ENCODE measurements at places on chromosomes 7 and 10.

- DNase-seq: peak; percentile 80
Observed at GRCh38 chr10:92901819-92902251, 53.5 kb downstream of the EXOC6 start.

DNA sequence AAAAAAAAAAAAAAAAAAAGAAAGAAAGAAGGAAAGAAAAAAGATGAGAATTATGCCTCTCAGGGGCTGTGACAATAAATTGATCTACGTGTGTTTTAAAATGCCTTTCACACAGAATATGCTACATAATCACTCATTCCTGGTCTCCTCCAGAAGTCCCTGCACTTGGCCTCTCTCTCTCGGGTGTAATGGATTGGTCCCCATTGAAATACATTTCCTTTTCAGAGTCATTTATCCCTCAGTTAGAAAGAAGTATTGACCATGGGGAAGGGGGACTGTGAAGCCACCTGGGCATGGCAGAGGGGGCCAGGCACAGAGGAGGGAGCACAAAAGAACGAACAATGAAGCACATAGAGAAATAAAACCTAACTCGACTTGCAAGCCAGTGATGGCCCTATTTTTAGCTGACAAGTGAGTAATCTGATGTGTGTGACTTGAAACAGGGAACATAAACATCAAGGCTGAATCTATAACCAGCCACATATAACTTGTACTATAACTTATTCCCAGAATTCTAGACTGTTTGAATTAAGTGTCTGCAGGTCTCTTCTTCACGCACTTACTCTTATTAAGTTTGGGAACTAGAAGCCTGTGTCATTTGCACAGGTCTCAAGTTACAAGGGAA lies 490.8 kb downstream of the KCNMA1 start:
- no peak for DNase-seq

DNA sequence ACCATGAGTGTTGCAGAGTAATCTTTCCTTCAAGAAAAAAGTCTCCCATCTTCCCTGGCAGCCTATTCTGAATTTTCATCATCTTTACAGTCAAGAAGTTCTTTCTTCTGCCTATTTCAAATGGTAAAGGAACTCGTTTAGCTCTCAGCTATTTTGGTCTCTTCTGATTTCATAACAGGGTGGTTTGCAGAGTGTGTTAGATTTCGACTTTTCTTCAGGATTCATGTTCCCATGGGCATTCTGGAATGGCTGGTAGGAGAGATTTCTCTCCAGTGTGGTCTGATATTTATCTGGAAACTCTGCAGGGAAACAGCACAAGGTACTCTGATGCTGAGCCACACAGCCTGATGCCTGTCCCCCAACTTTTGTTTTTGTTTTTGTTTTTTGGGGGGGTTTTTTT lies 111.1 kb upstream of the FAM171A1 start:
- no peak for DNase-seq

GRCh38 chr10:42816912-42817311 lies 34.3 kb downstream of the BMS1 start:
- no peak for DNase-seq

- no peak for DNase-seq
Observed at GRCh38 chr10:52252307-52252706, 61.8 kb upstream of the DKK1 start.

DNA sequence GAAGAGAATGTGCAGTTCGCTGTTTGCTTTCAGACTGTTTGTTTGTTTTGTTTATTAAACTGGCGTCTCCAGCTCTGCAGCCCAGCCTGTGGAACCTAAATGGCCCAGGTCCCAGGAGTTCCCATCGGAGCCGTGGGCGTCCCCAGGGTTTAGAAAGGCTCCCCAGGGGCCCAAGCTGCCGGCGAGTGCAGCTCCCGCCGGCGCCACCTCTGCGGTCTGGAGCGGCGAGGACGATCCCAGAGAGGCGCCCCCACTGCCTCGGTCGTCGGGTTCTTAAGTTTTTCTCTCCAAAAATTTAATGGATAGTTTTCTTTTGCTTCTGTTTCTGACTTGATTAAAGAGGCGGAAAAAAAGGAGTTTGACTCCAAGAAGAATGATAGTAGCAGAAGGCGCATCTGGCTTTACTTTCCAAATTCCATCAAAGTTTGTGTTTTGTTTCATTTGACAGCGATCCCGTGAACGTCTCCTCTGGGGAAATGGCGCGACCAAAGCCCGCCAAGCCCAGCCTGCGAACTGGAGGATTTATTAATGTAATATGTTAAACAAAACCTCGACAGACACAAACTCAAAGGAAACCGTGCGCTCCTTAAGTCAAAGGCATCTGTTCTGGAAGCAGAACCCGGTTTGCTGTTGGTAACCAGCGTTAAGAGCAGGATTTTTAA lies 718 bp upstream of the FZD1 start:
- DNase-seq: no peak

GRCh38 chr10:53130337-53130736 lies 357.8 kb upstream of the MBL2 start:
- no peak for DNase-seq

- DNase-seq: no peak
Observed at GRCh38 chr7:139752604-139753003, 25.2 kb downstream of the HIPK2 start.

GRCh38 chr7:244974-245373 lies 45.0 kb upstream of the FOXL3 start:
- DNase-seq: no peak

GRCh38 chr7:121446526-121446925 lies 50.4 kb upstream of the FAM3C start:
- no peak for DNase-seq

DNA sequence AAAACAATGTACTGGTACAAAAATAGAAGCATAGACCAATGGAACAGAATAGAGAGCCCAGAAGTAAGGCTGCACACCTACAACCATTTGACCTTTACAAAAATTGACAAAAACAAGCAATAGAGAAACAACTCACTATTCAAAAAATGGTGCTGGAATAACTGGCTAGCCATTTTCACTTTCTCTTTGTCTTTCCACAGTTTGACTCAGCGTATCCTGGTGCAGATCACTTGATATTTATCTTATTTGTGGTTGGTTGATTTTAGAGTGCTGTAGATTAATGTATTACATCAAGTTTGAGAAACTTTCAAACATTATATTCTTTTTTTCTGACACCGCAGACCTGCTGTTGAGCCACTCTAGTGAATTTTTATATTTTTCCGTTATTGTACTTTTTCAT lies 381.4 kb downstream of the DGKB start:
- DNase-seq: no peak

DNA sequence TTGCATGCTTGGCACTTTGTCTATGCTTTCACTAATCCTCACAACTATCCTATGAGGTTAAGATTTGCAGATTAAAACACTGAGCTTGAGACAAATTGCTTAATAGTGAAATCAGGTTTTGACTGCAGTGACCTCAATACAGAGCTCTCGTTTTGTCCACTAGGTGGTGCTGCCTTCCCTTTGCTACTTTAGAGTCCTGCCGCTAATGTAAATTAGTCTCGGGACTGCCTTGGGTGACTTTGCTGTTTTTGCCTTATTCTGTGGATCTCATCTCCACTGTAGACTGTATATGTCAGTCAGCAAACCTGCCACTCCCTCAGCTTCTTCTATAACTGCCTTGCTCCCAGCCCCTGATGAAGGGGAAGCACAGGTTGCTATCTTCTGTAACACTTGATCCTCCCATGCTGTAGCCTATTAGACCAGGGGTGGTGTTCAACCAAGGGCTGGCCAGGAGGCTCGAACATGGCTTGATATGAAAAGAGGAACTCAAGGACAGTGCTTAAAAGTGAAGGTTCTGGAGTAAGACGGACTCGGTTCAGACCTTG lies 26.0 kb downstream of the ASB4 start:
- peak; percentile 49 for DNase-seq

GRCh38 chr7:158733775-158734494 lies 29.3 kb upstream of the NCAPG2 start:
- DNase-seq: no peak

GRCh38 chr10:33248638-33249037 lies 85.8 kb downstream of the NRP1 start:
- peak; percentile 67 for DNase-seq

GRCh38 chr10:93039721-93040120 lies 20.9 kb upstream of the CYP26C1 start:
- DNase-seq: peak; percentile 9

GRCh38 chr7:133353775-133354174 lies 100.9 kb downstream of the EXOC4 start:
- DNase-seq: no peak

- DNase-seq: no peak
Observed at GRCh38 chr7:26792576-26792975, 71.8 kb downstream of the SKAP2 start.

DNA sequence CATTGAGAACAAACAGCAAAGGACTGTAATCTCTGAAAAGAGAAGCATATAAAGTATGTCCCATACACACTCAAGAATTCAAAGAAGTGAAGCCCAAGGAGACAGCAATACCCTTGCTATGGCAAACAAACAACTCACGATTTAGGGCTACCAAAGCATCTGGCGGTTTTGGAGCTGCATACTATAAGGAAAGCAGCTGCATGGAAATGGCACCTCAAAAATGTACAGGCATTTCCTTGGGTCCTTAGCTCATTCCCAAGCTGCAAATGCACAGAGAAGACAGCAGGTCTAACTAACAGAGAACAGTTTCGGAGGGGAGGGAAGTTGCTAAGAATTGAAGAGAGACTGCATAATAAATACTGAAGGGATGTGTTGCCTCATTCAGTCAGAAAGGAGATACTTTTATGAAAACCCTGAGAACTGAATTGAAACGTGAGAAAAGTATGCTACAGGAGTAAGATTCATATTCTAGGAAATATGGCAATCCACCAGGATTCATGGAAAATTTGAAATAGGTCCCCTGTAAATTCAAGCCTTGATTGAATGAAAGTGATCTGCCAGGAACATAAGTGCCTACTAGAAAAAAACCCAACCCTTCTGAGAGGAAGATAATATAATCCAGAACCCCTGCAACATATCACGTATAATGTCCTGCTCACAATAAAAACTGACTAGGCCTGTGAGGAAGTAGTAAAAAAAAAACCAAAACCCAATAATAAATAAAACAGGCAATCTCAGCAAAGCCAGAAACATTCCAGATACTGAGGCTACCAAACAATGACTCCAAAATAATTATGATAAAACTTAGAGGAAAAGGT lies 36.4 kb downstream of the CUBN start:
- no peak for DNase-seq

GRCh38 chr10:114748241-114748640 lies 73.3 kb upstream of the FHIP2A start:
- no peak for DNase-seq

DNA sequence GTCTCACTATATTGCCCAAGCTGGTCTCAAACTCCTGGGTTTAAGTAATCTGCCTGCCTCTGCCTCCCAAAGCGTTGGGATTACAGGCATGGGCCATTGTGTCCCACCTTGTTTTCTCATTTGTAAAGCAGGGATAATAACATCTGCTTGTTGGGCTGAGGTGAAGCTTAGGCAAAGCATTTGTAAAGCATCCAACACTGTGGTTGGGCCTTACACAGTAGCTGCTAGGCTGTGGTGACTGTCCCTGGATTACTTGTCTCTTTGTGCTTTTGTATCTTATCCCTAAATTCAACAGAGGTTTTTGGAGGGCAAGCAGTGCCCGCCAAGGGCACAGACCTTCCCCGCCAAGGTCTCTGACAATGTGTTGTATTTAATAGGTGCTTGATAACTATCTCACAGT lies 14.3 kb downstream of the HKDC1 start:
- no peak for DNase-seq

DNA sequence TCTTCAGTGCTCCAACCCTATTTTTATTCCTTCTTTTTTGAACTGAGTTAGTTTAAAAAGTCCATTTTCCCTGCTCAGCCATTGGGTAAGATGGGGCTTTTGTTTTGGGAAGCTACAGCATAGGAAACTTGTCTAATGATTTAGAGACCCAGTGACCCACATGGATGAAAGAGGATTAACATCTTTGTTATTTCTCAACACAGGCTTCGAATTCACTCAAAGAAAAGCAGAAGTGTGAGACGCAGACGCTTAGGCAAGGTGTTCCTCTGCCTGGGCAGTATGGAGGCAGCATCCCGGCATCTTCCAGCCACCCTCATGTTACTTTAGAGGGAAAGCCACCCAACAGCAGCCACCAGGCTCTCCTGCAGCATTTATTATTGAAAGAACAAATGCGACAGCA lies 152.0 kb downstream of the HDAC9 start:
- DNase-seq: no peak

GRCh38 chr10:58661336-58661735 lies 148.7 kb downstream of the BICC1 start:
- DNase-seq: no peak

GRCh38 chr7:124029396-124030188 lies 3.3 kb downstream of the TMEM229A start:
- DNase-seq: no peak

DNA sequence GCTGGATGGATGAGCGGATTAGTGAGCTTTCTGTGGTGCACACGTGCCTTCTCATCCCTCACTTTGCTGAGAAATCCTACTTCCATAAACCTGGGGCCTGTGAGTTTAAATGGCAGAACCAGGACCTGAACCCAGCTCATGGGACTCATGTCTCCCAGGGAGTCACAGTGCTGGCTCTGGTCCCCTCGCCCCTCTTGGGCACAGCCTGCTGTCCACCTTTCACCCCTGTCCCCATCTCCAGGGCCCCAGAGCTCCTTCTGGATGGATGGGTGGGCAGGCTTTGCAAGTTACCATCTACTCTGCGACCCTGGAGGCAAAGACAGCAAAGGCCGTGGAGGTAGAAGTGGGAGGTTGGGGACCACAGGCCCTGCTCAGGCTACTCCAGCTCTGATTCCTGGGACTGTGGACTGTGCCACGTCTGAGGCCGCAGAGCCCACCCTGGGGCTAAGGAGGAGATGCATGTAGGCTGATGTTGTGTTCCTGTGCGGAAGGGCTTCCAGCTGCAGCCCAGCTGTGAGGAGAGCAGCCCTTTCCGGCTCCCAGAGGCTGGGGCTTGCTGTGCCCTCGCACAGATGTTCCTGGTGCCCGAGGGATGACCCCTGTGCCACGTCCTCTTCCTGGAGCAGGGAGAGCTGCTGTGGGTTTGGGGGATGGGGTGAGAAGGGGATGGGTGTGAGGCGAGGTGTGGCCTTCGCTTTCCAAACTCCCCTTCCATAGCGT lies 40.3 kb downstream of the PRF1 start:
- no peak for DNase-seq

GRCh38 chr10:103058034-103058433 lies 135.0 kb downstream of the NT5C2 start:
- no peak for DNase-seq

DNA sequence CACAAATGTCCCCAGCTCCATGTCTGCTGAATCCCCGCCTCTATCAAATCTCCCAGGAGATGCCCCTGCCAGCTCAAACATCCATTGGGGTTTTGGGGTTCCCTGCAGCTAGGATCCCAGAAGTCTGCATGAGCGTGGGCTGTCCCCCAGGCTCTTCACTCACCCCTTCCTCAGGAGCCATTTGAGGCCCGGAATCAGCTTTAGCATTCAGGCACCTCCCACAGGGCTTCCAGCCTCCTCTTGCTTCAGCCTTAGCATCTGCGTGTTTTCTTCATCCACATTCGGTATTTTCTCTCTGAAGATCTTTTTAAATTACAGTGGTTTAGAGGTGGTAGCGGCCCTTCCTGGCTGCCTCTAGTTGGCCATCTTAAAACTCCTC lies 1054.4 kb downstream of the CNTNAP2 start:
- DNase-seq: no peak

- DNase-seq: peak; percentile 76
Observed at GRCh38 chr7:130986261-130986690, 252.3 kb upstream of the KLF14 start.

DNA sequence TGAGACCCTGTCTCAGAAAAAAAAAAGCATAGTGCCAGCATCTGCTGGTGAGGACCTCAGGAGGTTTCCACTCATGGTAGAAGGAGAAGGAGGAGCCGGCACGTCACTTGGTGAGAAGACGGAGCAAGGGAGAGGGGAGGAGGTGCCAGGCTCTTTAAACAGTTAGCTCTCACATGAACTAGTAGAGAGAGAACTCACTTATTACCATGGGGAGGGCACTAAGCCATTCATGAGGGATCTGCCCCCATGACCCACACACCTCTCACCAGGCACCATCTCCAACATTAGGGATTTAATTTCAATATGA lies 62.9 kb upstream of the VKORC1L1 start:
- no peak for DNase-seq

Measured in CD4-positive, alpha-beta T cell treated with Interleukin-12 subunit alpha and Interleukin-12 subunit beta, for 1 hour (primary cell).